ENCODE measurements at places on chromosomes 5 and 9. TPM values are rescaled to one million over a fixed set of nuclear protein-coding genes. Genes with fewer than 3 reads are reported as not detected.

The LECT2 gene
- polyA plus RNA-seq: 14.5 TPM

The ADCY2 gene
- 10.5 TPM for polyA plus RNA-seq

The DMRT3 gene
- 6.7 TPM for polyA plus RNA-seq

The SUB1 gene
- 195 TPM for polyA plus RNA-seq

The ADAMTS13 gene
- 15.6 TPM for polyA plus RNA-seq

The GKAP1 gene
- polyA plus RNA-seq: 132 TPM

The PPIC gene
- polyA plus RNA-seq: 23.8 TPM

The ERAP2 gene
- 5.6 TPM for polyA plus RNA-seq

The HRCT1 gene
- 7.1 TPM for polyA plus RNA-seq

The ZNF79 gene
- 15.9 TPM for polyA plus RNA-seq

The KIAA0825 gene
- polyA plus RNA-seq: 4.1 TPM

The FAM200C gene
- 5.5 TPM for polyA plus RNA-seq

The CCNJL gene
- polyA plus RNA-seq: 23.6 TPM

The KLF4 gene
- 64.9 TPM for polyA plus RNA-seq

The TAF1L gene
- polyA plus RNA-seq: 3.0 TPM

The PCDHGB3 gene
- 0.74 TPM for polyA plus RNA-seq

The ORM2 gene
- 2.3 TPM for polyA plus RNA-seq

The SLC35D2 gene
- 18.4 TPM for polyA plus RNA-seq

The KIF4B gene
- 10.6 TPM for polyA plus RNA-seq

The SYK gene
- 22.0 TPM for polyA plus RNA-seq

The PGM5 gene
- 19.4 TPM for polyA plus RNA-seq

The DBH gene
- not detected for polyA plus RNA-seq

The NRARP gene
- 5.2 TPM for polyA plus RNA-seq

The SPINK6 gene
- not detected for polyA plus RNA-seq

The ADAMTSL1 gene
- 4.7 TPM for polyA plus RNA-seq

The CNOT8 gene
- polyA plus RNA-seq: 67.6 TPM

The CD14 gene
- 40.5 TPM for polyA plus RNA-seq

The FRRS1L gene
- polyA plus RNA-seq: 6.0 TPM

The HAVCR2 gene
- polyA plus RNA-seq: 3.6 TPM

The CDKN2B gene
- 11.8 TPM for polyA plus RNA-seq

The CDC23 gene
- polyA plus RNA-seq: 29.5 TPM

The TMEM174 gene
- polyA plus RNA-seq: not detected

The C8G gene
- polyA plus RNA-seq: 4.6 TPM

The RNF20 gene
- polyA plus RNA-seq: 78.0 TPM

The ZFP37 gene
- 1.3 TPM for polyA plus RNA-seq

The OGN gene
- 18.4 TPM for polyA plus RNA-seq

The GLRA1 gene
- polyA plus RNA-seq: not detected

All from testis (tissue), 5 donors.